ENCODE measurements at places on chromosomes 7 and 10.

- peak; percentile 45 for DNase-seq
Measured at GRCh38 chr7:135672560-135673359, 10.4 kb downstream of the STMP1 start.

DNA sequence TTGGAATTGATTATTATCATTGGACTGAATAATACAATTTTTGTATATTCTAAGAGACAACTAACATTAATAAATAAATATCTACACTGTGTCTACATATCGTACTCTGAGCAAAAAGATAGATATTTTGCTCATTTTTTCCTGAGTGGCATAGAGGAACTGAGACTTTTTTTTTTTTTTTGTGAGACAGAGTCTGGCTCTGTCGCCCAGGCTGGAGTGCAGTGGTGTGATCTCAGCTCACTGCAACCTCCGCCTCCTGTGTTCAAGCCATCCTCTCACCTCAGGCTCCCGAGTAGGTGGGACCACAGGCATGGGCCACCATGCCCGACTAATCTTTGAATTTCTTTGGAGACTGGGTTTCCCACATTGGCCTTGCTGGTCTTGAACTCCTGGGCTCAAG lies 14.0 kb downstream of the KMT2E start:
- DNase-seq = no peak

DNA sequence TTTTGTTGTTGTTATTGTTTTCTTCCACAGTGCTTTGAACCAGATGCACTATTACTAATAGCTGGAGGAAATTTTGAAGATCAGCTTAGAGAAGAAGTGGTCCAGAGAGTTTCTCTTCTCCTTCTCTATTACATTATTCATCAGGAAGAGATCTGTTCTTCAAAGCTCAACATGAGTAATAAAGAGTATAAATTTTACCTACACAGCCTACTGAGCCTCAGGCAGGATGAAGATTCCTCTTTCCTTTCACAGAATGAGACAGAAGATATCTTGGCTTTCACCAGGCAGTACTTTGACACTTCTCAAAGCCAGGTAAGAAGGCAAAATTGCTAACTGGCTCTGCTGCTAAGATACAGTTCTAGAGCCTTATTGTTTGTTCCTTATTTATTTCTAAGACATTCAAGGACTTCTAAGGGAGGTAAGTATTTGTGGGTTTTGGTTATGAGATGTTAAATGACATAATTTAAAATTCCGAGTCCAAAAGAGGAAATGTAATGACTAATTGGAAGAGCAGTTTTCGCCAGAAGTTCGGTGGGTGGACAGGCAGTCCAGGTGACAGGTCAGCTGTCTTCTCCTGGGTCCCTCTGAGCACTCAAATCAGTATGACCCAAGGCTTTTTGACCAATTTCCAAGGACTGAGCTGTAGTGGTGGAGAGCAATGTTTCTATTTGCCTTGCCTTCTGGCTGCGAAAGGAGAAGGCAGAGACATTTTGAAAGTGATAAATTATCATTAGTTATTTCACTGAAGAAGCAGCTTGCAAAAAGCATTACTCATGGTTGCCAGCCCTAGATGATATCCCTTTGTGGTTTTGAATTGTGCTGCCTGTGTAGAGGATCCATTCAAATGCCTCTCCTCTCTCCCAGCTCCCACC lies 10.1 kb downstream of the SLC39A12 start:
- DNase-seq = no peak

DNA sequence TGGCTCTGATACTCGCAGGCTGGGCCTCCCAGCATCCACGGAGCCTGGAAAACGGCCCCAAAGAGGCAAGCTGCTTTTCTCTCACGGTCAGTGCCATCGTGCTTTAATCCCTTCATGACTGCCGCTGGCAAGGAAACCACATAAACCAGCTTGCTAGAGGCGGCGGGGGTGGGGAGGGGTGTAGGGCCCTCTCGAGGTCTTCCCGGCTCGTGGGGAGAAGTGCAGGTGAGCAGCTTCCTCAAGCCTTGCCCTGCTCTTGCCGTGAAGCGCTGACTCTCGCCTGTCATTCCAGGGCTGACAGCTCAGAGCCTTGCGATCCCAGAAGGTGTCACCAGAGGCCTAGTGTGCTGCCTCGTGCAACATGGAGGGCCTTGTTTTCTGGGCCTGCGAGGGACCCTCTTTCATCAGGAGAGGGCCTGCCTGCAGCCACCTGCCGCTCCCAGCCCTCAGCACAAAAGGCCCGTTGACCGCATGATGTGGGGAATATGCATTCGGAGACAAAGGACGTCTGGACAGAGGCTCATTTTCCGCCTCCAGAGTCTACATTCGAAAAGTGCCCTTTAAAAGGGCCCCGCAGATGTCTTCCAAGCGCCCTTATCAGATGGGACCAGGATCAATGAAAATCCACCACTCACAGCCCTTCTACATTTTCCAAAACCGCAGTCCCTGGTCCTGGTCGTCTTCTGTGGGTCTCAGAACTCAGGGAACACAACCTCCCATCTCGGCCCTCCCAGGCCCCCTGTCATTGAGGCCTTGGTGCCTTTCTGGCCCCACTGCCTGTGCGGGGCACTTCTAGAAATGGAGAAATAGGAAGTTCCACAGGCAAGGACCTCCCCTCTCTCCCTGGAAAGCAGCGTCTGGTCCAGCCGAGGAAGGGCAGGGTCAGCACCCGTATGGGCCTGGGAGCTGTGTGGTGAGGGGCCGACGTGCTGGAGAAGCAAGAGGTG lies 58.7 kb downstream of the ZRANB1 start:
- no peak for DNase-seq

DNA sequence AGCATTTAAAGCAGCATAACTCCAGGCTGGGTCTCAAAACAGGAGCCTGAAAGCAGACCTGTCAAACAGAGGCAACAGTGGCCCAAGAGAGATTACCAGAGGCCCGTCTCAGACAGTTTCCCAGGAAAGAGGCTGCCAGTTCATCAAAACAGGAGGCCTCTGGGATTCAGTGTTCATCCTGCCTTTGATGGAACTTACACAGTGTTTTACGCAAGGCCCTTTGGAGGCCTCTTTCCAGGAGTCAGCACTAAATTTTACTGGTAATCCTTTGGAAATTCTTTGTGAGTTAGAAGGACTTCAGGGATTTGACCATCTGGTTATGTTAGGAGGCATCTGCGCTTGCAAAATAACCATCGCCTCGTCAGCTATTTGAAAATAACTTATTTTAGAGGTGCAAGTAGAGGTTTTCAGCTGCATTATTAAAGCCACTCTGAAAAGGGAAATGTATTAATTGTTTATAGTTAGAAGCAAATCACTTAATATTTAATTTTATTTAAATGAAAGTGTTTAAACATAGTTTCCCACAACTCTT lies 501.2 kb upstream of the COBL start:
- no peak for DNase-seq

DNA sequence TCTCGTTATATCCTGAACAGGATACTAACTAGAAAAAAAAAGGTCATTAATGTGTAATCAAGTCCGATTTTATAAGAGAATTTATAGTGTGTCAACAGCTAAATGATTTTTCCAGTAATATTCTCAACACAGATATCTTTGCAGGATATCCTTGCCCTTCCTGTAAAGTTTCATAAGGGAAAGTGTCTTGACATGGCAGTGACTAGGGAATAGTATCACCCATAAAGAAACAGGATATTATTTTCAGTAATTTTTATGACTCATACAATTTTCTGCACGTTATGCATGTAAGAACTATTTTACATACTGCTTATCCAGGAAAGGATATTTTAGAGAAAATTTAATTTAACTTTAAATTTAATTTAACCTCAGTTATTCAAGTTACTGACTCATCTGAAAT lies 19.5 kb upstream of the PNLIP start:
- DNase-seq = no peak

DNA sequence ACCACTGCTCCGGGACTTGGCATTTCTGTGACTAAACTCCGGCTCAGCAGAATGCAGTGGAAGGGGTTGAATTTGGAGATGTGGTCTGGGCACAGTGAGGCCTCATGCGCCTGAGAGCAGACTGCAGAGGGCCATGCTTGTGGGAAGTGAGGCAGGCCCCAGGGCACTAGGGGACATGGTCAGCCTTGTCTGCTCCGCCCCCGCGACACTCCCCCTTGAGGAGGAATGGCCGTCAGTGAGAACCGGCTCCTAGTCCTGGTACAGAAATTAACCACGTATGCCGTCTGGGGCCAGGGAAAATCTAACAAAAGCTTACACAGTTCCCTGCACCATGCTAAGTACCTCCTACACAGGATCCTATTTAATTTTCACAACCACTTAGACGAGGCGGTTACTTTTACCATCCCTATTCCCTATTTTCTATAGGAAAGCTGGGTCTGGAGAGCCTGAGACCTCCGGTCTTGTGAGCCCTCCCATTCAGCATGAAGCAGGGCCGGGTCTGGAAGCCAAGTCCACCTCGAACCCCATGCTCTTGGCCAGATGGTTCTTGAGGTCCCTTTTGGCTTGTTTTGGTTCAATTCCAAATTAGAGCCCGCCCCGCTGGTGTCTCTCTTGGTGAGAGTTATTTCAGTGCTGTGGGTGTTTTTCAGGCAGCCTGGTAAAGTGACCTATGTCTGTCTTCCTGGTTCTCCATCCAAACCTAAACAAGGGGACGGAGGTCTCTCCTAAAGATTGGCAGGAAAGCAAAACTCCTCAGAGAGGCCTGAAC lies 87.7 kb upstream of the PITRM1 start:
- DNase-seq = no peak

GRCh38 chr10:76310588-76311080 lies 879.2 kb downstream of the LRMDA start:
- no peak for DNase-seq

DNA sequence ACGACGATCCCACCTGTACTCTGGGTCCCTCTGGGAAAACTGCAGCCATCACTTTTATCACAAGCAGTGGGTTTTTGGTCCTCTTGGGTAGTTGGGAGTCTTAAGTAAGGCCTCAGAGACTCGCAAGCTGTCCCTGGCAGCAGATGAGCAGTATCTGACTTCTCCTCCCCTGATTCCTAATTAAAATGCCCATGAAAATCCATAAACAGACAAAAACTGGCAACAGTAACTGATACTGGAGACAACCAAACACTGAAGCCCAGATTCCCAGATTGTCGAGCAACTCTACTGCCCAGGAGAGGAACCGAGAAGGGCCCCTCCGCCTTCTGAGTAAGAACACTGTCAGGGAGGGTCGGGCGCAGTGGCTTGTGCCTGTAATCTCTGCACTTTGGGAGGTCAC lies 333.8 kb downstream of the CALN1 start:
- DNase-seq = no peak

DNA sequence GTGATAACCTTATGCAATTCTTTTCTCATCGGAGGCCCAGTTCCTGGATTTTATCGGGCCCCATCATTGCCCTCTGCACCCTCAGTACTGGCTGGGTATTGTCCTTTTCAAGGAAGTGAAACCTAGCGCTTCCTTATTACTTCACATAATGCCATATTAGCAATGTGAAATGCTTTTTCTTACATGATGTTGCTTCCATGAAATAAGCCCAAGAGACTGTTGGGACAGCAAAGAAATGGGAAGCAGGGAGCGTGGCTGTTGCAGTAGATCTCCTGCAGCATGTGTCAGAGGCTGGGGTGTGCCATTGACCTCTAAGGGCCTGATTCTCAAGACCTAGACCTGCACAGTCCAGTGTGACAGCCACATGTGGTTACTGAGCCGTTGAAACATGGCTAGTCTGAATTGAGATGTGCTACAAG lies 8.1 kb downstream of the CHN2 start:
- DNase-seq = no peak

- DNase-seq = no peak
Measured at GRCh38 chr10:69562731-69563254, 10.4 kb downstream of the NEUROG3 start.

Data from NCI-H2029 treated with DMSO at 0.1 percent for 48 hours (cell line).